Stimulated activated CD4-positive, alpha-beta T cell treated with anti-CD3 and anti-CD28 coated beads, Interleukin-1b, Interleukin-23, amount 100 ng/mL, for 1 hour (primary cell): ENCODE measurements at places on chromosomes 12 and 14.

DNA sequence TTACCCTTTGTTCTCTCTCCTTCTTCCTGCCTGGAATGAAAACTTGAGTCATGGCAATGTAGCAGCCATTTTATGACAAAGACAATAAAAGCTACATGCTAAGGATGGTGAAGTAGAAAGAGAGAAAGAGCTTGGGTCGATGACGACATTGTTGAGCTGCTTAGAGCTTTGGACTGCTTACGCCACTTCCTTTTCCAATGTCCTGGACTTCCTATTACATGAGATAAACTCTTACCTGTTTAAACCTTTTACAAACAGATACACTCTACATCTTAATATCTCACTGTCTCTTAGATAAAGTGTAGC is 70.1 kb downstream of the PEBP1 start:
- no peak for DNase-seq

- no peak for DNase-seq
Measured at GRCh38 chr12:132881818-132882217, 5.6 kb downstream of the CHFR start.

- DNase-seq: no peak
Measured at GRCh38 chr12:70853326-70853725, 67.2 kb downstream of the PTPRR start.

DNA sequence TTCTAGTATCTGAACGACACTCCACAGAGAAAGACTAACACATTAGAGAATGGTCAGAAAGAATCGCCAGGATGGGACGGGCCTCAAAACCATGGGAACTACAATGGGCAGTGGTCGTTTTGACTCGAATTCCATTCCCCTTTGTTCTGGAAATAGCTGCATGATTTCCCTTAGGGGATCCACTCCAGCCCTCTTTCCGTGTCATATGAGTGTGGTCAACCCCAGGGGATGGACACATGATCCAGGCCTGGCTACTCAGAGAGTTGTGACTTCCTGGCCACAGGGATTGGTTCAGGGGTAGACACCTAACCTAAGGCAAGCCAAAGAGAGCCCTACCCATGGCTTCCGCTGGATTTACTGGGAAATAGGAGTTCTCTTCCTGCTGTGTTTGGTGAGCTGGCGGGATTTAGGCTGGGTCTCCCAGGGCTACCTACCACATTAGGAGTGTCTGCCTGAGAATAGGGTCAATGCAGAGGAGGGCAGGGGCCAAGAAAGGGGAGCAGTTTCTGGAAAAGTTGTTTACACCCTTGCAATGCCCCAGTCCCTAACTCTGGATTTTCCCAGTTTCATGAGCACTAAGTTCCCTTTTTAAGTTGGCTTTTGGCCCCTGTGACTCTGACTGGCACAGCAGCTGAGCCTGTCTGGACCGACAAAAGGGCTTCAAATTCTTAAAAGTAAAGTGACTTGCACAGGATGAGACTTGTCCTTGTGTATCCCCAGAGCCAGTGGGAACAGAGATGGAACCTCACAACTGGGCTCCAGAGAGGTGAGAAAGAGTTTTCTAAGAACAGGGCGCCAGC is 28.1 kb upstream of the GPATCH2L start:
- DNase-seq: no peak

GRCh38 chr12:66028390-66028789 is 102.2 kb downstream of the LLPH start:
- DNase-seq: no peak

DNA sequence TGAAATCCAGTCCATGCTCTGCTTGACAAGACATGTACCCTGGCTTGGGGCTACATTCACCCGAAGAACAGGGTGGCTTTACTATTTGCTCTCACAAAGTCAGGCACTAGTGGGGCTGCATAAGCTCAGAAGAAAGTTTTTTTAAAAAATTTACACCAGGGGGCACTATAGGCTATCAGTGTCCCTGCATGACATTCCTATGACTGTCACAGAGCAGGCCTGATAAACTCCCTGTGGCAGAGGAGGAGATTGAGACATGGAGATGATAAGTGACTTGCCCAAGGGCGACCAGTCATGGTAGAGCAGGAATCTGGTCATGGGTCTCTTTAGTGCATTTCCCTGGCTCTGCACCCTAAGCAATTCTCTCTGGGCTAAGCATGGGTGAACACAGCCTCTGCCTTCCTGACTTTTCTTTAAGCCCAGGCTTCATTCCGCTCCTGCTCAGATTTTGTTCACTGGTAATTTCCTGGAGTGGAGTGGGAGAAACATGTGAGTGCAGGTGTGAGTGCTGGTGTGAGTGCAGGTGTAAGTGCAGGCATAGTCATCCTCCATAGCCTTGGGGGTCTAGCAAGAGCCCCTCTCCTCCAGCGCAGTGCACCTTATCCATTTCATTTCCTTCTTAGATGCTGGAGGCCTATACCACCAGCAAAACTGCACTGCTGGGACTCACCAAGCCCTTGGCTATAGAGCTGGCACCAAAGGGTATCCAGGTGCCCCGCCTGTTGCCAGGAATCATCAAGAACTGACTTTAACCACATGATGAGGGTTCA is 91.6 kb downstream of the DHRS2 start:
- no peak for DNase-seq

DNA sequence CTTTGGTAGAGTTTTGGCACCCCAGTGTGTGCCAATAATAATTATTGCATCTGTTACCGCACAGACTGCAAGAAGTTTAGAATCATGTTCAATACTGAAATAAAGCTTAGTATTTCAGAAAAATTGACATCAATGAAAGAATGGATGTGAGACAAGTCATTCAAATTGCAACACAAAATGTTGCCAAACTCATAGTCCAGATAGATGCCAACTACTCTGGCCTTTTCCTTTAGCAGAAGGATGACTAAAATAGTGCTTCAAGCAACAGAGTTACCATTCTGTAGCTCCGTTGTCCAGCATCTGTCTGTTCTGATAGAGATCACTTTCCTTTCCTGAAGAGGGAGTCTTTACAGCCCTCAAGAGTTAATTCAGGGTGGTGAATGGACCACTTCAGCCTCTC is 77.5 kb downstream of the LIN7A start:
- DNase-seq: no peak

DNA sequence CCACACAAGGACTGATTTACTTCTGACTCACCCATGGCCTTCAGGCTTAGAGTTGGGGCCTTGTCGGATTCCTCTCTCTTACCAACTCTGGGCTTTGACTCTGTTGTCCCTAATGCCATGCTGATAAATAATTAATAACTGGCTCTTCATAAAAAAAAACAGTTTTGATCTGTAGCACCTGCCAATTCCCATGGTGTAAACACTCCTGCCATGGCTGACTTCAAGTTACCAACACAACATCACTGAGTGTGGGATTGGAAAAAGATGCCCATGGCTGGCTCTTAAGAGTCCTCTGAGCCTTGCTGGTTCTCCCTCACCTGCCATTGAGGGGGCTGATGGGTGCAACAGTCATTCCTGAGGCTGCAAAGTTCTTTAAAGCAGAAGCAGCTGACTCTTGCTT is 104.8 kb downstream of the KIF26A start:
- DNase-seq: no peak

DNA sequence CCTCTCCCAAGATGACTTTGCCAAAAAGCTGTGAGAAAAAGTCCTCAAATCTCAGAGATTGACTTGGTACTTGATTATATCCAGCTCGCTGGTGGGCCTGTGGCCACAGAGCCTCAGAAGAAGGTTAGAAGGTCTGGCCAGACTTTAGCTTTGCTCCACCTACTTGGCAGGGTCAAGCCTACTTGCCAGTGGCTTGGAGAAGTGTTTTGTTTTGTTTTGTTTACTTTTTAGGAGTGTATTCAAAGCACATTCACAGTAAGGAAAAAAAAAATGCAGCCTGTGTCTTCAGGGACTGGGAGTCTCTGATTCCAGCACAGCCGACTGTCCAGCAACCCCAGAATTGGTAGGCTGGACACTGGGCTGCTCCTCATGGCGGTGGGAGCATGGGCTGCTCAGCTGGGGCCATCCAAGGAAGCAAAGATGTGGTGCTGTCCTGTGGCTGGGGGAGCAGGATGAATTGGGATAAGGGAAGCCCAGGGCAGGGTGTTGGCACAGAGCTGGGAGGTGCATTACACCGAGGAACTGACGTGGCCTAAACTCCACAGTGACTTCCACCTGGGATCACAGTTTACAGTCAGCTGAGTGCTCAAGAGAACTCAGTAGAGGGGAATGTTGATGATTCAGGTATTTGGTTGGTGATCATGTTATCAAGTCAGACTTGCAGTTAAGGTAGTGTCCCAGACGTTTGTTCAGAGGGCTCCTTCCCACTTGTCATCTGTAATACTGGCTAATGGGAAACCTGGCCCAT is 73.5 kb downstream of the PPP2R5C start:
- no peak for DNase-seq

DNA sequence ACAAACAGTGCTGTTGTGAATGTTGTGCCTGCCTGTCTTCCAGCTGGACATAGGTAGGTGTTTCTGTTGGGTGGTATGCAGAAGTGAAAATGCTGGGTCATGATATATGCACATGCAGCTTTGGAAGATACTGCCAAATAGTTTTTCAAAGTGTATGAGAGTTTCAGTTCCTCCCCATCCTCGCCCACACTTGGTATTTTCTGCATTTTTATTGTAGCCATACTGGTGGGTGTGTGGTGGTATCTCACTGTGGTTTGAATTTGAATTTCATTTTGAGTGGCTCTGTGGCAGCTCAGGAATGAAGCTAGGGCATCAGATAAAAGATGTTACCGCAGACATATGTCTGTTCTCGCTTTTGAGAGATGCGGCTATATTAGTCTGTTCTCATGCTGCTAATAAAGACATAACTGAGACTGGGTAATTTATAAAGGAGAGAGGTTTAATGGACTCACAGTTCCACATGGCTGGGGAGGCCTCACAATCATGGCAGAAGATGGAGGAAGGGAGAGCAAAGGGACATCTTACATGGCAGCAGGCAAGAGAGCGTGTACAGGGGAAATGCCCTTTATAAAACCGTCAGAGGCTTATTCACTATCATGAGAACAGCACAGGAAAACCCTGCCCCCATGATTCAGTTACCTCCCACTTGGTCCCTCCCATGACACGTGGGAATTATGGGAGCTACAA is 183.1 kb downstream of the CAND1 start:
- no peak for DNase-seq

GRCh38 chr14:44271637-44272036 is 235.4 kb downstream of the FSCB start:
- no peak for DNase-seq

GRCh38 chr12:39405580-39405979 is 37.3 kb downstream of the KIF21A start:
- DNase-seq: no peak

DNA sequence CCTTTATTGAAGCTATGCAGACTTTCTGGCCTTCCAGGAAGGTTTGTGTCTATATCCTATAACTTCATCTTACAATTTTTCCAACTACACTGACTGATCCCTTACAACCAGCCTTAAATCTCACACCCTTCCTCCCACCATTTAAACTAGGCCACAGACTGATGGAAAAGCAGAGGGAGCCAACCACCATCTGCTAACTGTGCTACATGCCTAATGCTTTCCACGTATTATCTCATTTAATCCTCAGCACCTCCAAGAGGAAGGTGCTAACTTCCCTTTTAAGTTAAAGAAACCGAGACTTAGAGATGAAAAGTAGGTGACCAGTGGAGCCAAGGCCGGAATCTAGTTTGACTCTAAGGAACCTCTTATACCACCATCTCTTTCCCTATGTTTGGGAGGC is 22.7 kb upstream of the BLTP3B start:
- DNase-seq: no peak

DNA sequence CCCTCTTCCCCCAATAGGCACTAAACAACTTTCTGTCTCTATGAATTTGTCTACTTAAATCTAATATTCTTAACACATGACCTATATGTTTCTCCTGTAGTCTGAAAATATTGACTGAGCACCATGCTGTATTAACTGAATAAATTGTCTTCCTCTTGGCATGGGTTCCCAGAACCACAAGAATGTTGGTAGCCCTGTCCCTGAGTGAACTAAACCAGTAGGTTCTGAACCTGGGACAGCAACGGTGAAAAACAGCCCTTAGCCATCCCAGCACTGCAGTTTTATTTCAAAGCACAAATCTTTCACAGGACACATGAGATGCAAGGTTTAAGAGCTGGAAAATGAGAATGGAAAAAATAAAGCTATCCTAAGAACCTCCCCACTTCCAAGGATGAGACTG is 20.4 kb upstream of the HSP90B1 start:
- no peak for DNase-seq

DNA sequence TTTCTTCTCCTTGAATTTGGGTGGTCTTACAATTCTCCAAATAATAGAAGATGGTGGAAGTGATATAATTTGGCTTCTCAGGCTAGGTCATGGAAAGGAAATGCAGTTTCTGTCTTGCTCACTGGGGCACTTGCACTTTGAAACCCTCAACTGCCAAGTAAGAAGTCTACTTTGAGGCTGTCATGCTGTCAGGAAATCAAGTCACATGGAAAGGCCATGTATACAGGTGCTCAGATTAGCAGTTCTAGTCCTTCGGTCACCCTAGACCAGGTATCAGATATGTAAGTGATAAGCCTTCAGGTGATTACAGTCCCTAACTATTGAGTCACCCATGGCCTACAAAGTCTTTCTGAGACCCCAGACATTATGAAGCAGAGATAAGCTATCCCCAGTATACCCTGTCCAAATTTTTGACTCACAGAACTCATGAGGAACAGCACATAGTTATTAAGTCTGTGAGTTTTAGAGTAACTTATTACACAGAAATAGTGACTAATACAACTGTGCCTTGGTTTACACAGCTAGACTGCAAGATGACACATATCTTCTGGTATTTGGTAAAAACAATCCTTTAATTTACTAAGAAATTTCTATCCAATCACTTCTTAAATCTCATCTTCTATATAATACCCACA is 26.3 kb upstream of the BBS10 start:
- DNase-seq: no peak

GRCh38 chr12:6312529-6313325 is 2.2 kb downstream of the PLEKHG6 start:
- DNase-seq: no peak

DNA sequence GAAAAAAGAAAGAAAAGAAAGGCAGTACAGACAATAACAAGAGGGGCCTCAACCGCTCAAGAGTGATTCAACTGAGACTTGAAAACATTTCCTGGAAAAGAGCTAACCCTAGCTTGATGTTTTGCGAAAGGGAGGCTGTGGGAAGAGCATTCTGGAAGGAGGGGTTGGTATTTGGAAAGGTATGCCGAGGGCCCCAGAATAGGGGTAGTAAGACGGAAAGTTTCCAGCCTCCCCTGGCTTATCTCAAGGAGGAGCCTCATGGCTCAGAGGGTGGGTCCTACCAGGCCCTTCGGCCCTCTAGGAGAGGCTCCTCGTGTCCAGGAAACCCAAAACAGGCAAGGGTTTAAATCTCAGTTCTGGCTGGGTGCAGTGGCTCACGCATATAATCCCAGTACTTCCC is 8.4 kb downstream of the RNU4-2 start:
- no peak for DNase-seq

DNA sequence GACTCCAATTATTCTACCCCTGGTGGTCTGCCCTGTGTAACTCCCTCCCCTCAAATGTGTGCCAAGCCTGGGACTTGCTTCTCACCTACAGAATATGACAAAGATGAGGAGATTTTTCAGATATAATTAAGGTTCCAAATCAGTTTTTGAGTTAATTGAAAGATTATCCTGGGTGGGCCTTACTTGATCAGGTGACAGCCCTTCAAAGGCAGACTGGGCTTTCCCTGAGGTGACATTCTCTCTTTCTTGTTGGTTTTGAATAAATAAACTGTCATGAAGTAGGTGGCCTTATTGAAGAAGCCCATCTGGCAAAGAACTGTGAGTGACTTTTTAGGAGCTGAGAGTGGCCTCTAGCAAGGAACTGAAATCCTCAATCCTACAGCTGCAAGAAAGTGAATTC is 106.0 kb downstream of the BRMS1L start:
- no peak for DNase-seq

GRCh38 chr14:99129998-99130397 is 142.0 kb downstream of the BCL11B start:
- no peak for DNase-seq
